ENCODE measurements at places on chromosomes 1 and 21. TPM values are rescaled to one million over a fixed set of nuclear protein-coding genes. Genes with fewer than 3 reads are reported as not detected.

GRCh38 chr1:229437443-229437842 is 3.5 kb upstream of the ACTA1 start:
- DNase-seq: no peak
- H3K4me3 ChIP-seq: no peak overlapping the region
- H3K4me1 ChIP-seq: peaks cover 3% of the 10 kb centered on the region
- peaks cover 10% of the 10 kb centered on the region for H3K36me3 ChIP-seq
- H3K27me3 ChIP-seq: peaks cover 48% of the 10 kb centered on the region

- no peak overlapping the region for H3K4me3 ChIP-seq
- H3K27me3 ChIP-seq: no peaks in the 10 kb centered on the region
- peak overlapping the region; percentile 91 for H3K27ac ChIP-seq
- no peak for DNase-seq
Observed at GRCh38 chr1:119673171-119673940, 25.3 kb upstream of the ZNF697 start.

DNA sequence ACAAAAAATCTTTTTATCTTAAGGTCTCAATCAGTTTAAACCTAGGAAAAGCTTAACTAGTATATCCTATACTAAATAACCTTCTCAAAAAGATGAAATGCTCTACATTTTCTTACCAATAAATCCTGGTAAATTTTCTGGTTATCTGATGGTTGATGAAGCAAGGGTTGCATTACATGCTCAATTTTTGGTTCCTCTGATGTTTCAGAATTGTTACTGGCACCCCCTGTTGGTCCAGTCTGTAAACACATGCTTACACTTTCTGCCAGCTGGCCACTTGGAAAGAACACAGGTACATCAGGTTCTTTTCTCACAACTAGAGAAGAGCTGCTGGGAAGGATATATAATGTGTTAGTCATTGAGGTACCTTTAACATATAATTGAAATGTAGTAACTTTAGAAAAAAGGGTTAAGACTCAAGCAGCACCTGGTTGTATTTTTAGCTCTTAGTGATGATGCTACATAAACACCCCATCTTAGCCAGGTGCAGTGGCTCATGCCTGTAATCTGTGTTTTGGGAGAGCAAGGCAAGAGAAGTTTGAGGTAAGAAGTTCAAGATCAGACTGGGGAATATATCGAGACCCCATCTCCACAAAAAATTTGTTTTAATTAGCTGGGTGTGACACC is 30.9 kb upstream of the TAL1 start:
- H3K27me3 ChIP-seq: no peaks in the 10 kb centered on the region
- no peak for DNase-seq
- no peak overlapping the region for H3K4me3 ChIP-seq
- no peak overlapping the region for H3K27ac ChIP-seq
- H3K36me3 ChIP-seq: peaks cover 17% of the 10 kb centered on the region

- no peak overlapping the region for H3K4me3 ChIP-seq
- no peaks in the 10 kb centered on the region for H3K4me1 ChIP-seq
- no peak overlapping the region for H3K27ac ChIP-seq
- peaks cover 56% of the 10 kb centered on the region for H3K27me3 ChIP-seq
- no peaks in the 10 kb centered on the region for H3K36me3 ChIP-seq
Observed at GRCh38 chr1:7046314-7046713, 261.1 kb downstream of the CAMTA1 start.

DNA sequence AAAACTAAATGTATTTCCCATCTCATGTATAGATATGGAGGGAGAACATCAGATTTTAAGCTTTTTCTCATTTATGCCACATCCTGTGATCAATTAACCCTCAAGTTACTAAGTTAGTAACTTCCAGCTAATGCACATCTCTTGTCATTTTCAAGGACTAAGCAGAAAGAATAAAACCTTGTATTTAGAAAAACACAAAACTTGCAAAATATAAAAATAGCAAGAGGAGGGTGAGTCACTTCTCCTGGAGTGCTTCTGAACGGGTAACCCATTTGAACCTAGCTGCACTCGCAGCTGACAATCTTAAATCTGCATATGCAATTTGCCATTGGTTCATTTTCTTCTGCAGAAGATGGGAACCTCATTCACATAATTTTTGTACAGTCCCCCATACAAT is 500.5 kb downstream of the SETD4 start:
- DNase-seq: no peak
- peaks cover 8% of the 10 kb centered on the region for H3K27me3 ChIP-seq
- H3K4me3 ChIP-seq: no peak overlapping the region
- no peaks in the 10 kb centered on the region for H3K36me3 ChIP-seq
- peaks cover 3% of the 10 kb centered on the region for H3K4me1 ChIP-seq

GRCh38 chr1:103160281-103160680 is 52.0 kb upstream of the COL11A1 start:
- H3K27me3 ChIP-seq: no peaks in the 10 kb centered on the region
- no peak overlapping the region for H3K4me3 ChIP-seq
- H3K4me1 ChIP-seq: no peaks in the 10 kb centered on the region
- no peak overlapping the region for H3K27ac ChIP-seq

- DNase-seq: no peak
- peaks cover 7% of the 10 kb centered on the region for H3K4me1 ChIP-seq
- H3K27me3 ChIP-seq: peaks cover 2% of the 10 kb centered on the region
- H3K27ac ChIP-seq: no peak overlapping the region
- no peak overlapping the region for H3K4me3 ChIP-seq
- H3K36me3 ChIP-seq: no peaks in the 10 kb centered on the region
Observed at GRCh38 chr1:217674028-217674729, 43.0 kb downstream of the SPATA17 start.

DNA sequence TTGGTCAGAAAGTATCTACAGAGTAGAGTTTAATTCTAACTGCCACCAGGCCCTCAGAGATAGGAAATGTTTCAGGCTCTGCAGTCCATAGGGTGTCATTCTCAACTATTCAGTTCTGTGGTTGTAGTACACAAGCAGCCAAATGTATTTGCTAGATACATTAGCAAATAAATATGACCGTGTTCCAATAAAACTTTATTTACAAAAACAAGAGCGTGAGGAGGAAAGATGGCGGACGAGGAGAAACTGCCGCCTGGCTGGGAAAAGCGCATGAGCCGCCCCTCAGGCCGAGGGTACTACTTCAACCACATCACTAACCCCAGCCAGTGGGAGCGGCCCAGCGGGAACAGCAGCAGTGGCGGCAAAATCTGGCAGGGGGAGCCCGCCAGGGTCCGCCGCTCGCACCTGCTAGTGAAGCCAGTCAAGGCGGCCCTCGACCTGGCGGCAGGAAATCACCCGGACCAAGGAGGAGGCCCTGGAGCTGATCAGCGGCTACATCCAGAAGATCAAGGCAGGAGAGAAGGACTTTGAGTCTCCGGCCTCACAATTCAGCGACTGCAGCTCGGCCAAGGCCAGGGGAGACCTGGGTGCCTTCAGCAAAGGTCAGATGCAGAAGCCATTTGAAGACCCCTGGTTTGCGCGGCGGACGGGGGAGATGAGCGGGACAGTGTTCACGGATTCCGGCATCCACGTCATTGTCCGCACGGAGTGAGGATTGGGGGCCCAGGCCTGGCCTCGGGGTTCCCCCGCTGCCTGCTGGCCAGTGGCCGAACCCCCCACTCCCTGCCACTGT is 286.1 kb downstream of the LRRC40 start:
- no peak for DNase-seq
- H3K27me3 ChIP-seq: no peaks in the 10 kb centered on the region
- H3K27ac ChIP-seq: no peak overlapping the region
- H3K4me1 ChIP-seq: peaks cover 9% of the 10 kb centered on the region
- no peaks in the 10 kb centered on the region for H3K36me3 ChIP-seq

GRCh38 chr21:45825219-45825618 is 156.4 kb upstream of the COL6A1 start:
- H3K36me3 ChIP-seq: no peaks in the 10 kb centered on the region
- H3K27ac ChIP-seq: no peak overlapping the region
- H3K4me3 ChIP-seq: no peak overlapping the region
- peaks cover 16% of the 10 kb centered on the region for H3K4me1 ChIP-seq
- DNase-seq: no peak

DNA sequence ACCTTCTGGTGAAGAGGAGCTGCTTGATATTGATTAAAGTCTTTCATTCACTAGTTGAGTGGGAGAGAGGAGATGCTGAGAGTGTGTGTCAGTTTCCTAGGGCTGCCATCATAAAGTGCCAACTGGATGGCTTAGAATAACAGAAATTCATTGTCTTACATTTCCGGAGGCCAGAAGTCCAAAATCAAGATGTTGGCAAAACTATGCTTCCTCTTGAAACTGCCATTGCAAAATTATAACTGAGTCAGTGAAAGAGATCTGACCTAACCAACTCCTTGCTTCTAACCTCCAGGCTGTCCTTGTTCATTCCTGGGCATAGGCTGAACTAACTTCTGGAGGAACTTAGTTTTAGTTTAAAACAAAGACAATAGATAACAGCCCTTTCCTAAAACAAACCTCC is 47.1 kb downstream of the PTGS2 start:
- no peaks in the 10 kb centered on the region for H3K27me3 ChIP-seq
- no peak overlapping the region for H3K27ac ChIP-seq
- no peaks in the 10 kb centered on the region for H3K36me3 ChIP-seq
- H3K4me1 ChIP-seq: no peaks in the 10 kb centered on the region
- H3K4me3 ChIP-seq: no peak overlapping the region
- no peak for DNase-seq

GRCh38 chr1:53288002-53288789 is 39.7 kb downstream of the LRP8 start:
- H3K4me1 ChIP-seq: no peaks in the 10 kb centered on the region
- no peaks in the 10 kb centered on the region for H3K27me3 ChIP-seq
- H3K27ac ChIP-seq: no peak overlapping the region
- H3K36me3 ChIP-seq: no peaks in the 10 kb centered on the region

GRCh38 chr1:209815490-209815889 is 9.5 kb upstream of the IRF6 start:
- DNase-seq: no peak
- no peak overlapping the region for H3K4me3 ChIP-seq
- H3K27ac ChIP-seq: peak overlapping the region; percentile 98
- no peaks in the 10 kb centered on the region for H3K27me3 ChIP-seq
- H3K4me1 ChIP-seq: peaks cover 40% of the 10 kb centered on the region
- no peaks in the 10 kb centered on the region for H3K36me3 ChIP-seq

DNA sequence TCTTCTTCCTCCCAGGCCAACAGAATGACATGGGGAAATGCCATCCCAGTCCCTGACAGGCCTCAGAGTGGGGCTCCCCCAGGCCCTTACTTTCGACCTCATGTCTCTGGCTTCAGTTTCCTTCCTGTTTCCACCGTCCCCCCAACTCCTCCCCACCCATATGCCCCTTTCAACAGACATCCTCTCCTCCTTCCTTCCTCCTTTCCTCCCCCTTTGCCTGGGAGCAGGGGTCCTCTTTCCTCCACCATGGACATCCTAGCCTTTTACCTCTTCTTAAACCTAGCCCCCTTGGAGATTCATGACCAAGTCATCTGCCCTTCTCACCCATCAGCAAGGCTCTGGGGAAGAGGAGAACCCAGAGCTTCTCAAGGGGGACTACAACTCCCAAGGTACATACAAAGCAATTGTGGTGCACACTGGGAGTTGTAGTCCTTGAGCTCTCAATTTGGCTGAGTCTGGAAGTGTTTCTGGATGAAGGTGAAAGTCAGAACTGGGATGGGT is 4.0 kb downstream of the ZBTB7B start:
- peaks cover 25% of the 10 kb centered on the region for H3K4me1 ChIP-seq
- no peak for DNase-seq
- H3K27me3 ChIP-seq: no peaks in the 10 kb centered on the region

GRCh38 chr21:32459972-32460371 is 47.5 kb downstream of the EVA1C start:
- no peak overlapping the region for H3K4me3 ChIP-seq
- H3K4me1 ChIP-seq: peaks cover 14% of the 10 kb centered on the region
- peaks cover 2% of the 10 kb centered on the region for H3K36me3 ChIP-seq
- H3K27me3 ChIP-seq: peaks cover 5% of the 10 kb centered on the region
- H3K27ac ChIP-seq: no peak overlapping the region

Gene VAV3
- total RNA-seq: 3.2 TPM

Gene PBX1
- 719 TPM for total RNA-seq

Gene FRRS1
- total RNA-seq: 22.5 TPM

Gene MFAP2
- 459 TPM for total RNA-seq

Gene CD247
- total RNA-seq: 0.36 TPM

Gene HSD3B2
- total RNA-seq: 0.32 TPM

Gene L1TD1
- total RNA-seq: 5.3 TPM

Gene MAN1C1
- total RNA-seq: 2.9 TPM

Data from mesothelial cell of epicardium (in vitro differentiated cells).